ENCODE measurements at places on chromosomes 5 and 9.

DNA sequence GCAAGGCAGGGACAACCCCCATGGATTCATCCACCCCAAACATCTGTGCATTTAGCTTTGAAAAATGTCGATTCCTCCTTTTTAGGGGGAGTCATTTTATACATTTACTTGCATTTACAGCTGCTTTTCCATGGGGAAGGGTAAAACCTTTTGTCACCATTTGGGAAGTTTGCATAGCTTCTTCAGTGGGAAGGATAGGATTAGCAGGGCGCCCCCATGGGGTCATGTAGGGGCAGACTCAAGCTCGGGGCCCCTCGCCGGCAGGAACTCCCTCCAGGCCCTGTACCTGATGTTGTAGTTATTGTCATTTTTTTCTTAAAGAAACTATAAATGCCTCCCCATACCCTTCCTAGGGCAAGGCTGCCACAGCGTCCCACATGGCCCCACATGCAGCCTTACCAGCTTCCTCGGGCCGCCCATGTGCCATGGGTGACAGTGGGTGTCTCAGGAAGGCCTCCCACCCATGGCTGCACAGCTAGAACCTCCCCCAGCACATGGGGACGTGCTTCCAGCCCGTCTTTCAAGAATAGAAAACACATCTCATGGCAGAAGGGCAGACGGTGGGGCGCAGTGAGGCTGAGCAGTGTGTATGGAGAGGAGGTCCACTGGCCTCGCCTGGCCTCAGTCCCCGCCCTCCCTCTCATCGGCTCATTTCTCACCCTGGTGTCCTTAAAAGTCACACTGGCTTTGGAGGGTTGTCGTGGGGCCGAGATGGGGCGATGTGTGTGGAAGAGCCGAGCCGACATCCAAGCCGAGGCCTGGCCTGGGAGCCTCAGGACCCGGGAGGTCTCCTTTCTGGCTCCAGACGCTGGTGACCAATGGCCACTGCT lies 76.1 kb upstream of the OTULINL start:
- DNase-seq, result no peak

- no peak for DNase-seq
These were observed 35.7 kb upstream of the GNE start for GRCh38 chr9:36293918-36294317.

GRCh38 chr5:647727-648126 lies 35.6 kb downstream of the CEP72 start:
- no peak for DNase-seq

DNA sequence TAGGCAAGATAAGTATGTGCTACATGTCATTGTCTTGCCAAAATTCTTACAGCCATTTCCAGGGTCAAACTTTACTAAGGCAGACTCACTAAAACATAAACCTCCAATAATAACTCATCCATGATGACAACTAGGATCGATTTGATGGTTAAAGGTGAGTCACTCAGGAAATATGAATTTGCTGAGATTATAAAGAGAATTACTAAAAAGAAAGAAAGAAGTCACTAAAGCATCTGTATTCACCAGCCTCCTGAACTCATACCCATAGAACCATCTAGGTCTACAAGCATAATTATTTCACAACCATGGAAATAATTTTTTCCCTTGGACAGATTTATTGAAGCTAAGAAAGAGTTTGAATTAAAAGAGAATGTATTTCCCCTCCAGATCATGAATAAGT lies 258.6 kb downstream of the TLE1 start:
- no peak for DNase-seq

GRCh38 chr5:181255836-181256578 lies 4.9 kb downstream of the TRIM52 start:
- no peak for DNase-seq

DNA sequence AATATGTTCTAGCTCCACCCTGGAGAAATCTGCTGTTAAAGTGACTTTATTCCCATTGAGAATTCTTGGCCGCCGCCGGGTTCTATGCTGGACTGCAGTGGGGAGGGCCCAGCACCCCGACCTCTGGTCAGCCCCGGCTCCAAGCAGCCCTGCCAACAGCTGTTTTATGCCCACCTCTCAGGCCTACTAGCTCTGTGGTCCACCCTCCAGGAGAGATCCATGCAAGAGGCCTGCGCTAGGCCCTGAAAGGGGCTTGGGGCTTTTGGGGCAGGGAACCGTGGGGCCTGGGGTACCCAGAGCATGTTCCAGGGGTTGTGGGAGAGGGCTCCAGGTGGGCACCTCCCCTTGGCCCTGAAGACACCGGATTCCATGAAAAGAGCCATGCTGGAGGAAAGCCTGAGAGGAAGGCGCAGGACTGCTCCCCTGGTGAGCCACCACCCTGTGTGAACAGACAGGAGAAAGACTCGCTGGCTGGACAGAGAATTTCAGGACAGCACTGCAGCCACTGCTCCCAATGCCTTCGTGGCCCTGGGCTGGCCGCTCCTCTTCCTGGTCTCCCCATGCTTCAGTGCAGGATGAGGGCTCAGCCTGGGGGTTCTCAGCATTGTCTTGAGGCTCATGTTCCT lies 44.6 kb upstream of the RUFY1 start:
- no peak for DNase-seq

DNA sequence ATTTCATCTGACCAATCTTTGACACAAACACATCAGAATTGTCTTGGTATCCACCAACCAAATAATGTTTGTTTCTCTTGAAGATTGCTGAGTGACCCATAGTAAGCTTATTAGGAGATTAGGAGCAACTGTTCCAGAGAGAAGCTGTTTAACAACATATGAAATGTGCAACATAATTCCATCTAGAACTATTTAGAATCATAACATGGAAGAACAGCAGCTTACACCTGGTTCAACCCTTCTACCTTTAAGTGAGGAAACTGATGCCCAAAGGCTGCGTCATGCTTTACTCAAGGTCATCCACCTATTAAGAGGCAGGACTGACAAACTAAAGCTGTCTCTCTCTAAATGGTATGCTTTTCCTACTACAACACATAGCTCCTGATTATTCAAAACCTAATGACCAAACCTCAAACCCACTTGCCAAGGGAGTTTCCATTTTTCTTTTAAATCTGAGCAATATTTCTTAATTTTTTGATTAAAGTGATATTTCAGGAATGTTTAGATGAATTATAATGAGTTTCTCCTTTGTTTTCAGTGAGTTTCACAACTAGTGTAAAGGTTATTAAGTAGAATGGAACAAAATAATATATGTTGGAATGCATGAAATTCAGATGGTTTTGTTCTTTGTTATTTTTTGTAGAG lies 545.9 kb downstream of the RAB3C start:
- no peak for DNase-seq

- DNase-seq, result no peak
These were observed 116.6 kb upstream of the ADAMTSL1 start for GRCh38 chr9:18357321-18357720.

DNA sequence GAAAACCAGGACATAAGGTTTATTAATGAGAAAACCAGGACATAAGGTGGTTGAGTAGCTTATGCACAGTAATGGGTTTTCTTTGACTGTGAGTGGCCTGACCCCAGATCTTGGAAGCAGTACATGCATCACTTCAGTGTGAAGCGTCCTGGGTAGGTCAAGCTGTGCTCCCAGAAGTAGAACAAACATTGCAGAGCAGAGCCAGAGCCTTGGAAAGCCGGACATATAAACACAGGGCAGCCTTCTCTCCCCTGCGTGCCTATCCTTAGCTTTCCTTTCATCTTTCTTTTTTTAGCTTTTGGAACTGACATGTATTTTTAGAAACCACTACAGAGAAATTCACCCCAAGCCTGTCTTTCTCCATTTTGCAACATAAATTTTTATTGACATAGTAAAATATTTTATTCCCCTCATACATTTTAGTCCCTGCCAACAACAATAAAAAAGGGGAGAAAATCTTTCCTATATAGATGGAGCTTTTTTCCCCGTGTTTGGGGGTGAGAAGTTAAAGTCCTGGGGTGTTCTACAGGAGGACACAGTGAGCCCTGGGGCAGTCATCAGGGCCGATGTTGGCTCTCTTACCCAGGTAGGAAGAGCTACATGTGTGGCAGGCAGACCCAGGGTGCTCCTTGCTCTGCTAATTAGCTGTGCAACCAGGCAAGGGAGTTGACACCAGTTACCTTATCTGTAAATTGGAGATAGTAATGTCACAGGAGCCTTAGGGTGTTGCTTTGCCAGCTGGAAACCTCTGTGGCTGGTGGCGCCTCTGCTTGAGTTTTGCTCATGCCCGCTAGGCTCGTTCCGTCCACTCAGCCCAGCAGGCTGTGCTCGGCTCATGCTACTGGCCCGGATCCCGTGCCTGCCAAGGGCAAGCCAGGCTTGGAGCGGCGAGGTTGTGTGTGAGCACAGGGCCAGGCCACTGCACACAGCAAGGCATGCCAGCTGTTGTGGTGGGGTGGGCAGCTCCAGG lies 389.6 kb downstream of the KDM4C start:
- DNase-seq, result no peak

GRCh38 chr5:91638010-91638409 lies 254.9 kb upstream of the ARRDC3 start:
- DNase-seq, result no peak

GRCh38 chr9:114908104-114908622 lies 22.2 kb downstream of the TNFSF8 start:
- peak; percentile 29 for DNase-seq

GRCh38 chr5:142222225-142222865 lies 102.5 kb downstream of the SPRY4 start:
- DNase-seq, result no peak

GRCh38 chr9:130304116-130304515 lies 38.6 kb downstream of the HMCN2 start:
- DNase-seq, result no peak

GRCh38 chr5:25414742-25415141 lies 770.0 kb upstream of the CDH10 start:
- no peak for DNase-seq

GRCh38 chr5:53063176-53063575 lies 46.4 kb downstream of the MOCS2 start:
- DNase-seq, result no peak

DNA sequence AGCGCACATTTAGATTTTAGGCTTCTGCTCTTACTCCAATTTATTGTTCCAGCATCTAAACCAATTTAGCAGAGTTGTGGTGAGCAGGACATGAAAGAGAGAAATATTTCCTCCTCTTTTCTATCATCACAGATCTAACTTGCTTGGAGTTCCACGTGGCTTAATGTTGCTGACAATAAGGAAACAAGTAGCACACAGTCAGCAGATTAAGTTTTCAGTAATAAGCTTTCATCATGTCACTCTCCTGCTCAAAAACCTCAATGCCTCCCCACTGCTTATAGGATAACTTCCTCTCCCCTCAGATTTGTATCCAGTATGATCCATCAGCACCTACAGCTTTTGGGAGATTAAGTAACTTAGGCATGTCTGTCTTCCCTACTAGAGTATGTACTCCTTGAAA lies 10.4 kb upstream of the SSBP2 start:
- DNase-seq, result no peak

- DNase-seq, result no peak
These were observed 113.6 kb upstream of the SPATA31C2 start for GRCh38 chr9:88251903-88252302.

- DNase-seq, result no peak
These were observed 455.1 kb upstream of the MPDZ start for GRCh38 chr9:13734601-13735000.

DNA sequence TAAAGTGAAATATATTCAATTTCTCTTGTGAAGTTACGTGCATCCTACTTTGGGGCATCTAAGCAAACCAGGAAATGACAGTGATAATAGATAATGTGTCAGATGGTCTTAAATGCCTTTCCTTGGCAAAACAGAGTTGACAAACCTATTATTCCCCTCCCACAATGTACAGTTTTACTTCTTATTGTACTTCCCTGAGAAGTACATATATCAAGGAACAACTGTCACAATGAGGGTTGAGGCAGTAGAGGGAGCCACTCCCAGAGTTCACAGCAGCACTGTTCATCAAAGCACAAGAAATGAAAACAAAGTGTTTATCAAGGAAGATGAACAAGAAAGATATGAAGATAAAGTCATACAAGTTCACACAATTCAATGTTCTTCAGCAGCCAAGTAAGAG lies 41.1 kb downstream of the ELAVL2 start:
- DNase-seq, result no peak

- peak; percentile 8 for DNase-seq
These were observed 75.6 kb upstream of the SLC44A1 start for GRCh38 chr9:105168870-105169319.

DNA sequence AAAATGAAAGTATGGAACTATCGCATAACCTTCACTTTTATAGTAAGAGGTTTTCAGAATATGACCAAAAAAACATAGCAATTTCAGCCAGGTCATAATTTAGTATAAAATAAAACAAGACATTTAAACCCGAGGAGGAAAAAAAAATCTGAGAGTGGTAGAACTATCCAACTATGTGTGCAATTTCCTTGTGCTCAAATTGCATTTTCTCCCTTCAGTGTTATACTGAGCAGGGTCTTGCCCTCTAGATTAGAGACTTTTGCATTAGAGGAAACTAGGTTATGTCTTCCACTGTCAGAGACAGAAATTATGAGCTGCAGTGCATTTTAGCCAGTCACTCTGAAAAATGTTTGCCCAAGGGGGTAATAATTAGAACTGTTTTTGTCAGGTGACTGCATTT lies 330.6 kb downstream of the NR2F1-AS1 start:
- DNase-seq, result no peak

GRCh38 chr9:75997206-75997605 lies 106.7 kb downstream of the PCSK5 start:
- DNase-seq, result no peak

- no peak for DNase-seq
These were observed 13.0 kb upstream of the NR5A1 start for GRCh38 chr9:124520206-124520596.

GRCh38 chr5:38847559-38848347 lies 1.9 kb downstream of the OSMR start:
- no peak for DNase-seq

- DNase-seq, result no peak
These were observed 122.1 kb downstream of the EBF1 start for GRCh38 chr5:158977642-158978041.

GRCh38 chr5:168318240-168318639 lies 26.8 kb downstream of the WWC1 start:
- no peak for DNase-seq

DNA sequence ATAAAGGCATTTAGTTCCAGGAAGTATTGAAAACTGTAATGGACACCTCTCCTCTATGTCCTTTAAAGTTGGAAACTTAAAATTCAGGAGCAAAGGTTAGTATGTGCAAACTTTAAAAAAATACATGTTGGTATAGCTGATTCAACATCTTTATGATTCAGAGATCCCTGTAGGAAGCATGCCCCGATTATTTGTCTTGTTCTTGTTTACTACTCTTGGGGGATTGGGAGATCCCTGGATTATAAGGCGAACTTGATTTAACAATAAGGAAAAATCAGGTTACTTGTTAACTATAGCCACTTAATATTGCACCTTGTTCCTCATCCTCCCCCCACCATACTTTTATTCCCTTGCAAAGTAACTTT lies 1.7 kb downstream of the F2RL1 start:
- no peak for DNase-seq

DNA sequence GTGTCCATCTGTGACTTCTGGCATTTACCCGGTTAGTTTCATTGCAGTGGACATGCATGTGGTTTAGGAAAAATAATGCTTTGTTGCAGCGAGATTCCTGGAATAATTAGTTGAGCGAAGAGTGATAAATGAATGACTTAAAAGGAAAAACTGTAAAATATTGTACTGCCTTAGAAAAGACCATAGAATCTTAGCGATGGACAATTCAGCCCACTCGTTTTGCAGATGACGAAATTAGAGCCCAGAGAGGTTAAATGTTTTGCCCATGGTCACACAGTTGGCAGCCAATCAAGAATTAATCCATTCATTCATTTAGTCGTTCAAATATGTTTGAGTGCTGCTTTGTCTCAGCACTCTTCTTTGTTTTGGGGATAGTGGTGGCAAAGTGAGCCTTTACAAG lies 107.9 kb downstream of the ARHGAP26 start:
- no peak for DNase-seq

GRCh38 chr9:15278091-15278687 lies 28.8 kb downstream of the TTC39B start:
- DNase-seq, result no peak

- no peak for DNase-seq
These were observed 301.7 kb upstream of the PCSK5 start for GRCh38 chr9:75588808-75589207.
